ENCODE measurements at places on chromosomes 2 and 18.
A peak's percentile ranks its signal among the peaks of the same experiment; 100 is the strongest.

DNA sequence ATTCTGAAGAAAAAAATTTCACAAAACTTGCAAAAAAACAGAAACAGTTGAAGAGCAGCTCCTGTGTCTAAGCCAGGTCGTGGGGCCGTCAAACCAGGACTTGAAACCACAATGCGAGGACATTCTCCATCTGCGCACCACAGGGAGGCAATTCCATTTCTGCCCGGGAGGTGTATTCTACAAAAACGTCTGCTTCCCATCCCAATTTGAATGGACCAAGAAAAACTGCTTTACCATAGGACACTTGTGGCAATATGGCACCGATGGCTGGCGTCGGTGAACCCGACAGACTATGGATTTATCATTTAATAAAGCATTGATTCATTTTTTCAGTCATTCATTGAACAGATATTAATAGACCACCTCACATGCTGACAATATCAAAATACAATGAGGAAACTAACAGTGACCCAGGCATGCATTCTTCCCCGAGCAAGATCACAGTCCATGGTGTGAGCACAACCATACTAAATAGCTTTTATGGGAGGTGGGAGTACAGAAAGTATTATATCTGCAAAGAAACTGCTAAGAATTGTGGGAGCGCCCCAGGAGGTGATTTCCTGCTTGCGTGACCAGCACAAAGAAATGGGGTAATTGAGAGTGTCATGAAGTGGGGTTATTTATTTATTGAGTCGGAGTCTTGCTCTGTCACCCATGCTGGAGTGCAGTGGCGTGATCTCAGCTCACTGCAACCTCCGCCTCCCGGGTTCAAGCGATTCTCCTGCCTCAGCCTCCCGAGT, 10.5 kb upstream of the ZAP70 start:
- DNase-seq, result no peak

- DNase-seq, result no peak
Measured at GRCh38 chr2:126495189-126495588, 160.8 kb upstream of the GYPC start.

DNA sequence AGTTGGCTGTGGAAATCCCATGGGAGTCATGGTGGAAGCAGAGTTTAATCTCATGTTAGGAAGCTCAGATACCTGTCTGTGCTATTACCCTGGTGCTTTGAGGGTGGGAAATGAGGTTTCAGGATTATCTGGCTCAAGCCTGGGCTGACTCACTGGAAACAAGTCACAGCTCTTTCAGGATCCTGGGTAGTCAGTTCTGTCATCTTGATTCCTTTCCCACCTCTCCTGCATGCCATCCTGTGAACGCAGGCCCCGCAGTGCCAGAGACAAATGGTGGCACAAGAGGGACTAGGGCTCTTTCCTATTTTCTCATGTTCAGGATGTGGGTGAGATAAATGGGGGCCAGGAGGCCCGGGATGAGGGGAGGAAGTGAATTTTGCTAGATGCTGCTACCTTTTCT, 3.7 kb upstream of the FAM136A start:
- no peak for DNase-seq

- peak; percentile 31 for DNase-seq
Measured at GRCh38 chr2:102294802-102295489, 16.4 kb upstream of the IL1RL1 start.

- no peak for DNase-seq
Measured at GRCh38 chr2:28009732-28010131, 119.2 kb downstream of the BABAM2 start.

DNA sequence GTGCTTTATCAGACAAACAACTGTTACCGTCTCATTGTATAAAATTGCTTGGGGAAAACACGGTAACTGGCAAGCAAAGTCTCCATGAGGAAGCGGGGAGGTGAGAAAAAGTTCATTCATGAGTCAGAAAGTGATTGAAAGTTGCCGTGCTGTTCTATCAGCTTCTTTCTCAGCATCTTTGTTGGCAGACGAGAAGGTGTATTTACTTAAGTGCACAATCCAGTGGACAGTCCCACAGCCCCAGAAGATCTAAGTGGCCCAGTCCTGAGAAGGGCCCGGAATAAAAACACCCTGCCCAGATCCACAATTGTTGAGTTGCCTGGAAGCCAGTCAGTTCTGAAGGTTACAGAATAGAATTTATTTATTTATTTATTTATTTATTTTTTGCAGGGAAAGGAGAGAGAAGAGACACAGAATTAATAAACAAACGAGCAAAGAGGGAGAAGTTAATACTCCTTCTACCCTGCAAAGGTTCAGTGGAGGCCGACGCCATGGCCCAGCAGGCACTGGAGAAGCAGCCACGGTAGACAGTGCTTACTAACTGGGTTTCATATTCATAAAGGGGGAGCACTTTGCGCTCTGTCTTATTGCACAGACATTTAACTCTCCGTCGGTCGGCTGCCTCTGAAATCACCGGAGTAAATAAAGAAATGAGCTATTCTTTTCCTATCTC, 676.0 kb upstream of the SALL3 start:
- DNase-seq, result no peak

DNA sequence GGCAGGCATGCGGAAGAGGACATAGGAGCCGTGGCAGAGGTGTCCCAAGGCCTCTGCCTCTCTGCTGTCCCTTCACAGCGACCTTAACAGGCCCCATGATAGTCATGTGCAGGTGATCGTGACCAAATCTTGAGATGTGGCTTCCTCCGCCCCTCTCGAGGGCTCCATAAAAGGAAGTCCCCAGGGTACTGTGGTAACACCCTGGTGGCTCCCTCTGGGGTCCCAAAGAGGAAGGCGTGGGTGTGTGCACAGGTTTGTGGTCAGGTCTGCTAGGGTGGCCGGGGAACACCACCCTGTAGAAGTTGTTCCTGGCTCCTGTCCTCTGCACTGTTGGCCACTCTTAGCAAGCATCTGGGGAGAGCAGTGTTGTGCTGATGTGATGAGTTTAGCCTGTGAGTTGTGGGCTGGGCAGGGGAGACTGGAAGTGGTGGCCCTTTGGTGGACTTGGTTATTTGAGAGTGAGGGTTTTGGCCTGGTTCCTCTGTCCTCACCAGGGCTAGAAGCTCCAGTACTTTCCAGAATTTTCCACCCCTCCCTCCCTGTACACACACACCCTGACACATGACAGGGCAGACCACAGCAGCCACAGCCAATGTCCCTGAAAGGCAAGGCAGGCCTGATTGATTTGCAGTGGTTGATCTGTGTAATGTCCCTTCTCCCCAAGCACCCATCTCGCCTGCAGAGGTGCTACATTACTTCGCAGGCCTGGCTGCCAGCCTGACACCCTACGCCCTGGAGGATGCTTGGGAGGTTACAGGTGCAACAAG, 68.9 kb upstream of the BOD1L2 start:
- DNase-seq, result no peak

GRCh38 chr2:109407276-109408042, 206.3 kb downstream of the SEPTIN10 start:
- DNase-seq, result no peak

- peak; percentile 30 for DNase-seq
Measured at GRCh38 chr18:59263661-59264060, 9.6 kb downstream of the RAX start.

- no peak for DNase-seq
Measured at GRCh38 chr2:181143790-181144300, 163.4 kb downstream of the UBE2E3 start.

- DNase-seq, result no peak
Measured at GRCh38 chr2:162014751-162015150, 59.3 kb downstream of the DPP4 start.

- DNase-seq, result no peak
Measured at GRCh38 chr2:219028996-219029828, 12.1 kb downstream of the CFAP65 start.

GRCh38 chr2:170123593-170123992, 54.4 kb upstream of the MYO3B start:
- no peak for DNase-seq

DNA sequence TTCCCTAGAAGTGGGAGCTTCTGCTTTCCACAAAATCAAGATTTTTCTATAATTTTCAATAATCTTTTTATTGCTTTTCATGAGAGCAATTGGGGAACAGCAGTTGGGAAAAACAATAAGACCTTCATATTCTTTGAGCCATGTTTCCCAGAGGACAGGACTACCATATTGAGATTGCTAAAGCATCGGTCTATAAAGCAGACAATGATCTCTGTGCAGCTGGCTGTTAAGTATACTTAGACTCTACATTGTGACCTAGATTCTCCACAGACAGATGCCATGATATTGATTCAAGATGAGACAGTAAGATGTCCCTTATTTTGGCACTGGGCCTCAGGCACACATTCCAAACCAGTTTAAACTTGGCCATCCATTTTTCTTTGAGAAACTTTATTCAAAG, 1178.7 kb downstream of the SUCLG1 start:
- no peak for DNase-seq

DNA sequence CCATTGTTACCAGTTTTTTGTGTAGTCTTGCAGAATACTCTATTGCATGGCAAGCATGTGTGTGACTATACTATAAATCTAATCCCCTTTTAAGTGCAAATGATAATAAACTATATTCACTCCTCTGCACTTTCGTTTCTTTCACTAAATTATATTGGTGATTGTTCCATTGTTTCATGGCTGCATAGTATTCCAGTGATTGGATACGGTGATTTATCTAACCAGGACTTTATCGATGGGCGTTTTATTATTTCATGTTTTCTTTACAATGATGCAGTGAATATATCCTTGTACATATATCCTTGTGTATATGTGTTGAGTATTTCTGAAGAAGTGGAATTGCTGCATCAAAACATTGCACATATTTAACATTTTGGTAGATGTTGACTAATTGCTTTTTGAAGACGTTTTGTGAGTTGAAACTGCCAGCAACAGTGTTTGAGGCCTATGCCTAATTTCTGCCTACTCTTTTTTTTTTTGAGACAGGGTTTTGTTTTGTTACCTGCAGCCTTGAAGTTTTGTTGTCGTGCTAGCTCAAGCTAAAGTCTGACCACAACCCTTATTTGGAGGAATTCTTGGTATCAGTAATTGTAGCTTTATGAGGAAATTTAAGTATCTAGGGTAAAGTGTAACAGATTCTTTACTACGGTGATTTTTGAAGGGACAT, 2.7 kb downstream of the MIB1 start:
- DNase-seq, result no peak

Measured in RKO (cell line).